ENCODE measurements at places on chromosomes 5 and 9.

- DNase-seq = no peak
Measured at GRCh38 chr5:169142264-169142970, 158.5 kb downstream of the SLIT3 start.

GRCh38 chr5:368183-369084 is 46.9 kb downstream of the AHRR start:
- peak; percentile 92 for DNase-seq

GRCh38 chr5:76528547-76529331 is 94.5 kb downstream of the F2RL2 start:
- no peak for DNase-seq

DNA sequence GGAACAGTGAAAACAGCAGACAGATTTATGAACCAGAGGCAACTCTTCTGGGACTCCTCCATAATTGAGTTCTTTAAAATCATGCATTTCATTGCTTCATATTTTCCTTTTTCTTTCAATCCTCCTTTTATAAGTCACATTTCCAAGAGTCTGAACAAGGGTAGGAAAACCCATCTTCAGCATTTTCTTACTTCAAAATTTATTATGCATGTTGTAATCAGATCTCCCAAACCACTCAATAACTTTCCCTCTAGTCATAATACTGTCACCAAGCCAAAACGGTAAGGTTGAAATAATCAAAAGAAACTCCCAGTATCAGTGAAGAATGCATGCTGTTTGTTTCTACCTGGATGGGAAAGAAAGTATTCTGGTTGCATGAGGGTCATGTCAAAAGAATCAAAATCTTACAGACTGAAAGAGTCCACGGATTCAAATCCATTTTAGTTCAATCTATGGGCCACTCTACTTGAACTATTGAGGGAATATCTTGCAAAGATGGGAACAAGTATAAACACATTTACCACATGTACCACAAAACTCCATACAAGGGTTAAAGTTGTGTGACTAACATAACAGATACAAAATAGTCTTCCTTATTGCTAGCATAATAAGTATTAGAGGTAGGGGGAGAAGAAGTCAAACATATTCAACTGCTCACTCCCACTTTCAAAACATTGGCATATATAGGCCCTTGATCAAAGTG is 797.3 kb downstream of the MAT2B start:
- DNase-seq = no peak

- no peak for DNase-seq
Measured at GRCh38 chr9:23683611-23684061, 142.4 kb downstream of the ELAVL2 start.

GRCh38 chr9:81858657-81859430 is 69.4 kb upstream of the SPATA31D4 start:
- DNase-seq = no peak

DNA sequence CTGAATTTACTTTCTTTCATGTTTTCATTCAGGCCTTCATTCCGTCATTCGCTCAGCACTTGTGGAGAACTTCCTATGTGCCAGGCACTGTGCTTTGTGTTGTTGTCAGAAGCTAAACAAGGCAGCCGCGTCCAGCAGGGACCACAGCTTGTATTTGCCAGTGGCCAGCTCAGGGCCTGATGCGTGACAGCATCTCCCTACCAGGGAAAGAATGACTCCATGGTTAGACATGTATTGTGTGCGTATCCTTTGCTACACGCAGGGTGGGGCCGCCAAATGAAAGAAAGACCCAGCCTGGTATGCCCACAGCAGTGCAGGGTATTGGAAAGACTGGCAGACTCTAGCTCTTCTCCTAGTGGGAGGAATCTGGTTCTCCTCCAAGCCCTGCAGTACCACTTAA is 4.7 kb upstream of the COL27A1 start:
- DNase-seq = no peak

DNA sequence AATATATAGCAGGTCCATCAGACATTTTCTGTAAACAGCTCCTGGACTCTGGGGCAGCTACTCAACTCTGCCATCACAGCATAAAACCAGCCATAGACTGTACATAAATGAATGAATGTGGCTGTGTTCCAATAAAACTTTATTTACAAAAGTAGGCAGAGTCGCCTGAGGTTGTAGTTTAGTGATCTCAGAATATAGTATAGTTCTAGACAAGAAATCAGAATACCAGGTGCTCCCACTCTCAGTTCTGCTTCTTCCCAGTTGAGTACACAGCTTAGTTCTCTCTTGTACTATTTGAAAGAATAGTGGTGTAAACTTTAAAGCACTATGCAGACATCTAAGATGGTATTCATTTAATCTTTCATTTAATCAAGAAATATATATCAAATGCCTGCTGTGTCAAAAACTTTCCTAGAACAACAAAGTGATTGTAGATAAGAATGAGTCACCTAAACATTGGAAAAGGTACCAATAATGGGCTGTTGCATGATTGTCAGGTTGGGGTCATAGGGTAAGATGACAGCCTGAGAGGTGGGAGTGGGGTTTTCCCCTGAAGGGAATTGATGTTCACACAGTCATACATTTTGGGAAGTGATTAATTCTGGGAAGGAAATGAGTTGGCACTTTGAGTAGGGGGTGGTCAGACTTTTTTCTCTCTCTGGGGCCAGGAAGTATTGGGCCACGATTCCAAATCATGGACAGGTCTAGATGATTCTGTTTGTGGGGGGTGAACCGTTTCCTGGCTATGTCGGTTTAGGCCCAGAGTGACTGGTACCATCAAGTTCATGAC is 37.0 kb downstream of the TNFSF8 start:
- DNase-seq = no peak

- DNase-seq = no peak
Measured at GRCh38 chr5:170769246-170769645, 14.3 kb upstream of the GABRP start.

- peak; percentile 3 for DNase-seq
Measured at GRCh38 chr9:13665418-13666066, 386.1 kb upstream of the MPDZ start.

- no peak for DNase-seq
Measured at GRCh38 chr9:104177003-104177611, 83.0 kb downstream of the SMC2 start.
